ENCODE measurements at places on chromosomes 2 and 18.
A peak's percentile ranks its signal among the peaks of the same experiment; 100 is the strongest.

GRCh38 chr2:719191-719590, 42.0 kb upstream of the TMEM18 start:
- H3K4me3 ChIP-seq, result no peak overlapping the region
- no peak for DNase-seq
- no peaks in the 10 kb centered on the region for H3K36me3 ChIP-seq

DNA sequence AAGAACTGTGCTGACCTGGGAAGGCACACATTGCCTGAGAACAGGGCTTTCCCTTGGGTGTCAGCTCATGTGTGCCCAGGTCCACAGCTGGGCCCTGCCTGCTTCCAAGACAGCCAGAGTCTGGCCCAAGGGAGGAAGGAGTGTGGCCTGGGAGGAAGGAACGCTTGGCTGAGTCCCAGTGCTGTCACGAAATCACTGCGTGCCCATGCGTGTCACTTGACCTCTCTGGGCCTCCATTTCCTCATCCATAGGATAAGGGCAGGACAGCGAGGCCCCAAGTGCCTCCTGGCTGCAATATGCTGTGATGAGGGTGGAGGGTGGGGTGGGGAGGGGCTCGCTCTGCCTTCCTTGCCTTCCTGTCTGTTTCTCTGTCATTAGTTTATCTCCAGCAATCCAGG, 642 bp upstream of the KCNK3 start:
- peaks cover 35% of the 10 kb centered on the region for H3K4me1 ChIP-seq
- DNase-seq, result no peak
- H3K4me3 ChIP-seq, result peak overlapping the region; percentile 67
- peaks cover 53% of the 10 kb centered on the region for H3K27me3 ChIP-seq

DNA sequence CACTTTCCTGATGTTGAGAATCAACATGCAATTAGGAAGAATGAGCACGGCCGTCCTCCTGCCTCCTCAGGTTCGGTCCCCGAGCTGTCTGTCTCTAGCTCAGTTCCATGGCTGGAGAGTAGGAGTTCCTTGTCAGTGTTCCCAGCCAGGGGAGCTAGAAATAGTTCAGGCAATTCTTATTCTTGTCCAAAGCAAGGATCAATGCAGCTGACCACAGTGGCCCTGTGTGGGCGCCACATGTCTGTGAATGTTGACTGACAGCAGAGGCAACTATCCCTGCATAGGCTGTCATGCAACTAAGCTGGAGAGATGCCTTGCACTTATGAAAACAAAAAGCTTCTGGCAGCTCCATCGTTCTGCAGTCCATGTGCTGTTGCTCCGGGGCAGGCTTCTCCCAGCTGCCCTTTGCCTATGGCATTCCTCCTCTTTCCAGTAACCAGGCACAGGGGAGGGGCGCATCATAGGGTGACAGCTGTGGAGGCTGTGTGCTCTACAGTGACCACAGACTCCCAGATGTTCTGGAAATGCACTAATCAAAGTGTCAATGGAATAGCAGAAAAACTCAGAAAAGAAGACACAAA, 58.7 kb downstream of the PDCL3 start:
- H3K4me1 ChIP-seq, result no peaks in the 10 kb centered on the region
- H3K27ac ChIP-seq, result no peak overlapping the region
- no peak for DNase-seq
- no peaks in the 10 kb centered on the region for H3K36me3 ChIP-seq
- H3K27me3 ChIP-seq, result peaks cover 24% of the 10 kb centered on the region

DNA sequence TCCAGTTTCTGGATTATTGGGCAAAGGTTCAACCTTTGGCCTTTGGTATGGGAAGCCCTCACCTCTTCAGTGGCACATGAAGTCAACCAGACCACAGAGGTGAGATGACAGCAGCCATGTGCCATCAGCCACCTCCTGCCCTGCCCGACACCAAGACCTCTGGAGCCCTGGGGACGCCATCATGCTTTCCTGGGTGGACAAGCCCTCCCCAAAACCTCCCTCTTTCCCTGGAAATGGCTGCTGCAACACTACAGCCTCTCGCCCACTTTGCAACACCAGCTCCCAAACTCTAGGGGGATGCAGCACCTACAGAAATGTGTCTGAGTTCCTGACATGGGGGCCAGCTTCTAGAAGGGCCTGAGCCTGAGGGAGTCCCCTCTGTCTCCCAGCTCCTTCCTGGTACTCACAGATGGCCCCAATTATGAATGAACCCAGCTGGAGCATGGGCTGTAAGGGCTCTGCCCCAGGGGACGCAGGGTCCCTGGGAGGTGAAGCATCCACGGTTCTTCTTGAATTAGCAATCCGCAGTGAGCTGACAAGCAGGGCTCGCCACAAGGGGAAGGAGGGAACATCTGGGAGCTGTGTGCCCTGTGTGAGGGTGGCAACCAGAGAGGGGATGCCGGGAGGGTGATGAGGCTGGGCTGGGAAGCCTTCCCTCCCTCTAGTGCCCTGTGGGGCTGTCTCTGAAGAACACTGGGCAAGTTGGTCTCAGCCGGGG, 268.5 kb upstream of the HDAC4 start:
- no peak for DNase-seq
- no peak overlapping the region for H3K27ac ChIP-seq
- peaks cover 17% of the 10 kb centered on the region for H3K27me3 ChIP-seq
- no peaks in the 10 kb centered on the region for H3K36me3 ChIP-seq

DNA sequence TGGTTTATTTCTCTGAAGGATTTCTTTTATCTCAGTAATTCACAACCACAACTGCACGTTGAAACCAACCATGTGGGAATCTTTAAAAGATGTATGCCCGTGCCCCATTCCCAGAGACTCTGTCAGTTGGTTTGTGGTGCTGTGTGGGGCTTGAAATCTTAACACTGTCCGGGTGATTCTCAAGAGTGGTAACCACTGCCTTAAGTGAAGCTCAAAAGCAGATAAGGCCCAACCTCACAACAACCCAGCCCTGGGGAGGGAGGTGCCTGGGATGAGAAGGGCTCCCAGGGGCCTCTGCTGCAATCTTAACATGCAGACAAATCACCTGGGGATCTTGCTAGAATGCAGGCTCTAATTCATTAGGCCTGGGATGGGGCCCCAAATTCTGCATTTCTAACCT, 13.4 kb downstream of the AOX1 start:
- H3K4me1 ChIP-seq, result peaks cover 4% of the 10 kb centered on the region
- DNase-seq, result no peak
- no peaks in the 10 kb centered on the region for H3K27me3 ChIP-seq
- no peak overlapping the region for H3K27ac ChIP-seq

DNA sequence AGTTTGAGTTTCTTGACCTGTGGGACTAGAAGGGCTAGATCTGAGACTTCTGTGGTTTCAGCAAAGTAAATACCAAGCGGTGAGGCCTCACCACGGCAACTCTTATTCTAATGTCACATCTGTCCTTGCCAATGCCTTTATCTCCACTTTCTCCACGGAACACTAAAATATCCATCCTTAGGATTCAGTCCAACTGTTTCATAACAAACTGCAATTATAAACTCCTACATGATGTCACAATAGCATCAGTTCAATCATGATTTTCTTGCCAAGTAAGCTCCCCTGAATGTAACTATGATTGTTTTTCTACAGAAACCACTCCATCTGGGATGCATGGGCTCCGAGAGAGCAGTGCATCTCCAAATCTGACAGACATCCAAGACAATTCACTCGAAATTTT, 79.6 kb downstream of the LRATD1 start:
- H3K4me1 ChIP-seq, result no peaks in the 10 kb centered on the region
- no peaks in the 10 kb centered on the region for H3K27me3 ChIP-seq
- H3K27ac ChIP-seq, result no peak overlapping the region
- DNase-seq, result no peak
- no peak overlapping the region for H3K4me3 ChIP-seq

DNA sequence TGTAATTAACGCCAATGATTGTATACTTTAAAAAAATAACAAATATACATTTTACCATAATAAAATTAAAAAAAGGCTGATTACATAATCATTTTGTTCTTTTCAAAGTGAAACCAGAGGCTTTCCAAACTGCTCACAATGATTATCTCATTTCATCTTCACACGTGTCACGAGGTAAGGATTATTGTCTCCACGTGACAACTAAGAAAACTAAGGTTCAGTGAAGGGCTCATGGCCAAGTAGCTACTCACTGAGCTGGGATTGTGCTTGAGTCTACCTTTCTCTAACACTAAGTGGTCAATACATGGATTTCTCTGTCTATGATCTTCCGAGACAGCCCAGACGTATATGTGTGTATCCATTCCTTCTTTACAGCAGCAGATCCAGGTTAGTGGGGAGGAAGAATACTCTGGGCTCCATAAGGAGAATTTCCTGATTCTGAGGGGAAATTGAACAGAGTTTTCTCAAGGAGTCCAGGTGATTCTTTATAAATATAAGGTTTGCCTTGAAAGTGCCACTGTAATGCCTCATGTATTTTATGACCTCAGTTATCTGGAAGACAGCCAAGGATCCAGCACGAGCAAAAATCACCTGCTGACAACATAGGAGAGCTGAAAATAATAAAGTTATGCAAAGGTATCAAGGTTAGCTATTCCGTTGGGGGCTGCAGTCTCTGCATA, 25.6 kb upstream of the ACSL3 start:
- no peak overlapping the region for H3K4me3 ChIP-seq
- no peak overlapping the region for H3K27ac ChIP-seq
- no peak for DNase-seq
- H3K4me1 ChIP-seq, result peaks cover 8% of the 10 kb centered on the region
- H3K36me3 ChIP-seq, result no peaks in the 10 kb centered on the region

- H3K36me3 ChIP-seq, result no peaks in the 10 kb centered on the region
- H3K4me1 ChIP-seq, result no peaks in the 10 kb centered on the region
- H3K27ac ChIP-seq, result no peak overlapping the region
- H3K27me3 ChIP-seq, result no peaks in the 10 kb centered on the region
- H3K4me3 ChIP-seq, result no peak overlapping the region
These were observed 221.6 kb downstream of the NR4A2 start for GRCh38 chr2:156110890-156111289.

DNA sequence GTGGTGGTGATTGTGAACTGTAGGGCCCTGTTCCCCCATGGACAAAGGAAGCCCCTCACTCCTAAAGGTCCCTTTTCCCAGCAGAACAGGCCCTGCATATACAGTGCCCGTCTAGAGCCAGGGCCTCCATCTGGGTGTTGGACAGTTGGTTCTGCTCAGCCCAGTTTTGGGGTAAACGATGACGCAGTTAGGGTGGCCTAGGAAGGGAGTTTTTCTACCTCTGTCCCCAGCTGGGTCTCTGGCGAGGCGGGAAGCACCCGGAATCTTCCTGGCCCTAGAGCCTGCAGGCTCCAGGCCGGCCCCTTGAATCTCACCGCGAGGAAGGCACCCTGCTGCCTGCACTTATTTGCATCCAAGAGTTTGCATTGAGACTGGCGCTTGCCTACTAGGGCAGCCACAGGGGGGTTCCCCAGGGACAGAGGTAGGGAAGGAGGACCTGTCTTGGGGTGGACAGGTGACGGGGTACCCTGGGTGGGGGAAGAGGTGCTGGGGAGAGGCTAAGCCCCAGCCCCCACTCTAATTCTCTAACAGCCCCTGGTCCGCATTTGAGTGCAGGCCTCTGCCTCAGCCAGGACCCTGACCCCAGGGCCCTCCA, 529 bp upstream of the MTA3 start:
- peak overlapping the region; percentile 59 for H3K4me3 ChIP-seq
- peak overlapping the region; percentile 52 for H3K27ac ChIP-seq
- H3K36me3 ChIP-seq, result peaks cover 4% of the 10 kb centered on the region
- no peaks in the 10 kb centered on the region for H3K27me3 ChIP-seq
- no peak for DNase-seq
- peaks cover 29% of the 10 kb centered on the region for H3K4me1 ChIP-seq

DNA sequence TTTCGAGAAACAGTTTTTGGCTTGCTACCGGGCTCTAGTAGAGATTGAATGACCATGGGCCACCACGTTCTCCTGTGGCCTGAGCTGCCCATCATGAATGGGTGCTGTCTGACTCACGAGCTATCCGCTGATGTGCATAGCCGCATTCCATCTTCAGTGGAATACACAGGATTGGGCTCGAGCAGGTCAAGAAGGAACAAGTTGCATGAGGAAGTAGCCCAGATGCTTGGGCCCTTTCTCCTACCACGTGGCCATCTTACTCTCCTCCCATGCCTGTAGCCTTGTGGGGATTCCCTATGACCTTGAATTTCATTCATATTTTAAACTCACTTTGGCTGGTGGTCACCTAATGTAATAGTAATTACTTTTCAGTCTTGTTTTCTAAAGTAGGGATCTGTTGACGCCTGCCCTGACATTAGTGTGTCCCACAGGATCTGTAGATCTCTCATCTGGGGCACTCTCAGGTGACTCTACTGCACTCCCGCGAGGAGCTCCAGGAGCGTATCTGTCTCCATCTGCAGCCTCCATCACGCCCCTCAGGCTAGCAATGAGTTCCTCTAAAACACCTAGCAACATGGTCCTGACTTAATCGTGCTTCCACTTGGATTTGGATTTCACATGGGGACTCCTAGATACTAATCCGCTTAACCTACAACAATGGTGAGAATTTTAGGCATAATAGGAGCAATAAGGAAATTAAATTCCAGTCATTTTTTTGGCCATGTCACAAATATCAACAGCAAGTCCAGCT, 67.8 kb downstream of the PSMG2 start:
- no peak overlapping the region for H3K27ac ChIP-seq
- no peaks in the 10 kb centered on the region for H3K4me1 ChIP-seq
- no peaks in the 10 kb centered on the region for H3K36me3 ChIP-seq
- H3K27me3 ChIP-seq, result no peaks in the 10 kb centered on the region
- no peak for DNase-seq
- H3K4me3 ChIP-seq, result no peak overlapping the region

- peaks cover 2% of the 10 kb centered on the region for H3K36me3 ChIP-seq
- H3K4me3 ChIP-seq, result no peak overlapping the region
- no peak overlapping the region for H3K27ac ChIP-seq
- peaks cover 33% of the 10 kb centered on the region for H3K4me1 ChIP-seq
These were observed 26.1 kb upstream of the ALKAL2 start for GRCh38 chr2:313991-314390.

DNA sequence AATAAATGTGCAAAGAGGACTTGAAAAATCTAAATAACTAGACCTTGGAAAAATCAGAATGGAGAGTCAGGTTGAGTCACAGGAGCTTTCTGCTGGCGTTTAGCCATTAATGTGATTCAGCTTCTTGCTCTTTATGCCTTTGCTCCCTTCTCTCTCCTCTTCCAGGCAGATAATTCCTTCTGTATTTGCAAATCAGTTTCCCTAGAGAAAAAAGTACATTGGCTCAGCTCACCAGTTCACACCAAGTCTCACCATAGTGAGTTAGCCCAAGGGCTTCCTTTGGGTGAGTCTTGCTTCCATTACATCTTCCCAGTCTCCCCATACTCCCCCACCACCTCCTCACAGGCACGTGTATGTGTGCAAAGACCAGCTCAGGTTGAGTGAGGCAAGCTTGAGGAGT, 73.6 kb downstream of the CYBRD1 start:
- peaks cover 15% of the 10 kb centered on the region for H3K4me1 ChIP-seq
- H3K4me3 ChIP-seq, result no peak overlapping the region
- DNase-seq, result no peak
- no peaks in the 10 kb centered on the region for H3K36me3 ChIP-seq

DNA sequence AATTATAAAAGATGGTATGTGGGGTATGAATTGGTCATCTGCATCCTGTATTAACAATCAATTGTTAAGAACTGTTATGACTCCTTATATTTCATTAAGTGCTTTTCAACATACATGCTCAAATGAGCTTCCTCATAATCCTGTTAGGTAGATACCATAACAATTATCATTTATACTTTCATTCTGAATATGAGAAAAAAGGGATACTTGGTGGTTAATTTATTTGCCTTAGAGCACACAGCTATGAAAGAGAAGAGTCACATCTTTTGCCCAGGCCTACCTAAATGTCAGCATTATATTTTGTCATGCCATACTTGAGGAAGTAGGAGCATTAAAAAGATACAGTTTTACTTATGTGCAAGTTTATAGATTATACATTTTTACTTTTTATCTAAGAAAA, 169.6 kb downstream of the TCF4 start:
- H3K27ac ChIP-seq, result no peak overlapping the region
- no peak overlapping the region for H3K4me3 ChIP-seq
- DNase-seq, result no peak
- H3K27me3 ChIP-seq, result no peaks in the 10 kb centered on the region

GRCh38 chr2:53303012-53303578, 464.5 kb upstream of the CHAC2 start:
- no peaks in the 10 kb centered on the region for H3K4me1 ChIP-seq
- no peak overlapping the region for H3K4me3 ChIP-seq
- H3K27me3 ChIP-seq, result peaks cover 15% of the 10 kb centered on the region
